DND-41 (cell line): ENCODE measurements at places on chromosomes 2 and 18.

GRCh38 chr2:189337656-189338055 is 103.6 kb upstream of the WDR75 start:
- no peaks in the 10 kb centered on the region for H3K36me3 ChIP-seq
- DNase-seq = no peak
- no peak overlapping the region for H3K4me3 ChIP-seq

GRCh38 chr2:102703748-102704147 is 58.1 kb upstream of the TMEM182 start:
- H3K27me3 ChIP-seq = peaks cover 3% of the 10 kb centered on the region
- H3K27ac ChIP-seq = no peak overlapping the region

DNA sequence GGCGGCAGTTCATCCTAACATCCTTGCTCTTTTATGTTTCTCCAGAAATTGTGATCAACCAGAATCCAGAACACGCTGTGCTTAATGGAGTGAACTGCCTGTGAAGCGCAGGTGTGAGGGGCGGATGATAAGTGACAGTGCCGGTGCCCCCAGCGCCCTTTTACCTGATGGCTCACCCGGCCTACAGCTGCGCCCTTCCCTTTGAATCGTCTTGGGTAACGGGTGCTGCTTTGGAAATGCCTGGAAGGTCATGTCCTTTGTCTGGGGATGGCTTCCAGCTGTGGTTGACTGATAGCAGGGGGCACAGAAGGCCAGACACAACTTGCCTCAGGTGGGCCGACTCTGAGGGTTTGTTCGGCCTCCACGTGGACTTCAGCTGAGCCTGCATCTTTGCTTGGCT is 119.4 kb downstream of the LPIN1 start:
- no peak overlapping the region for H3K4me3 ChIP-seq
- peaks cover 8% of the 10 kb centered on the region for H3K4me1 ChIP-seq
- H3K36me3 ChIP-seq = no peaks in the 10 kb centered on the region
- H3K27ac ChIP-seq = no peak overlapping the region
- H3K27me3 ChIP-seq = no peaks in the 10 kb centered on the region

GRCh38 chr18:62399781-62400308 is 74.7 kb downstream of the TNFRSF11A start:
- H3K27me3 ChIP-seq = peaks cover 2% of the 10 kb centered on the region
- H3K36me3 ChIP-seq = no peaks in the 10 kb centered on the region
- H3K4me3 ChIP-seq = no peak overlapping the region
- no peak overlapping the region for H3K27ac ChIP-seq

DNA sequence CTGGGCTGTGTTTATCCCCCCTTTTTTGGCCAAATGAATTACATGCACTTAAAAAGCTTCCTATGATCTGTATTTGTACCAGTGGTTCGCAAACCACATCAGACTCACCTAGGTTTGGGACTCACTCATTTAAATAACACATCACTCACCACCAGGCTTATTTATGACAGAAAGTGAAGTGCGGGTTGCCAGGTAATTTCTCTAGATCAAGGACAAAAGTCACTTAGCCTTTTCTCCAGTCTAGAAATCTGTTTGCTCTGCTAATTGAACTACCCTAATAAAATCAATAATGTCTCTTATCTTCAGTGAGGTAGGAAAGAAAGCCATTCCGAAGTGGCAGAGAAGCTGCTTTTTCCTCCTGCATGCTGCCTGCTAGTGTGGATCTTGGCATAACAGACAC is 88.1 kb upstream of the SLC8A1 start:
- no peak for DNase-seq
- no peaks in the 10 kb centered on the region for H3K36me3 ChIP-seq
- H3K27me3 ChIP-seq = no peaks in the 10 kb centered on the region
- H3K27ac ChIP-seq = no peak overlapping the region
- H3K4me3 ChIP-seq = no peak overlapping the region

GRCh38 chr18:61503688-61504087 is 170.5 kb downstream of the CDH20 start:
- H3K4me1 ChIP-seq = no peaks in the 10 kb centered on the region
- no peak overlapping the region for H3K27ac ChIP-seq
- no peaks in the 10 kb centered on the region for H3K36me3 ChIP-seq
- peaks cover 12% of the 10 kb centered on the region for H3K27me3 ChIP-seq
- DNase-seq = no peak

- no peak overlapping the region for H3K4me3 ChIP-seq
- no peaks in the 10 kb centered on the region for H3K27me3 ChIP-seq
These were observed 186.6 kb downstream of the PID1 start for GRCh38 chr2:229084447-229084846.

DNA sequence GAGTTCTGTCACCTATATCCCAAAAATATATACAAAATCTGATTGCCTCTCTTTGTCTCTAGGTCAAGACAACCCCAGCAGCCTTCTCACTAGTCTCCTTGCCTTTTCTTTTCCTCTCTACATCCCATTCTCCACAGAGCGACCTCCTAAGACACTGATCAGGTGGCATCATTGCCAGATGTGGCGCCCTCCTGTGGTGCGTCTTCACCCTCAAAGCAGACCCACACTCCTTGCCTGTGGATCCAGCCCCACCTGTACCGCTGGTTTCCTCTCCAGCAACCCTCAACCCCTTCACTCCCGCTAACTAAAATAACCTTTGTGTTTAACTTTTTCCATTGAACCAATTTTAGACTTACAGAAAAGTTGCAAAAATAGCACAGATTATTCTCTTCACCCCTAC is 273.3 kb downstream of the GLI2 start:
- H3K27ac ChIP-seq = no peak overlapping the region
- no peak overlapping the region for H3K4me3 ChIP-seq
- H3K4me1 ChIP-seq = no peaks in the 10 kb centered on the region
- H3K27me3 ChIP-seq = peaks cover 3% of the 10 kb centered on the region
